ENCODE measurements at places on chromosomes 5 and 9.

GRCh38 chr5:65928322-65928752, 2.0 kb downstream of the ERBIN start:
- H3K36me3 ChIP-seq: peaks cover 10% of the 10 kb centered on the region
- H3K4me3 ChIP-seq: peak overlapping the region; percentile 99
- peak overlapping the region; percentile 93 for H3K27ac ChIP-seq
- peaks cover 18% of the 10 kb centered on the region for H3K27me3 ChIP-seq
- H3K4me1 ChIP-seq: peaks cover 38% of the 10 kb centered on the region

DNA sequence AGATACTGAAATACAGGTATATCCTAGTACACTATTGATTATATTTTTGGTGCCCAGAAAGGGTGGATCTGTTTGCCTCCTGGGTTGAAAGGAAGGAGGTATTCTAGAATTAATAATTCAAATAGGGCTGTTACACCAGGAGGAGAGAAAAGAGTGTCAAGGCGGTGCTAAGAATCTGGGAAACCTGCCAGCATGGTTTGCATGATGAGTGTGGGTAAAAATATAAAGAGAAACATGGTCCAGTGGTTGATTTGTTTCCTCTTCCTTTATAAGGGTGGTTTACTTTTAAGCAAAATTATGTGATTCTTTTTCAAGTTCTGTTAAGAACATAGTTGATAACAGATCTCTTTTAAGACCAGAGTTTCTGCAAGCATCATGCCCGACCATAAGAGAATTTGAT, 69.4 kb upstream of the NFIB start:
- no peaks in the 10 kb centered on the region for H3K27me3 ChIP-seq
- H3K4me3 ChIP-seq: no peak overlapping the region
- no peak for DNase-seq
- peaks cover 8% of the 10 kb centered on the region for H3K4me1 ChIP-seq
- H3K36me3 ChIP-seq: peaks cover 3% of the 10 kb centered on the region
- no peak overlapping the region for H3K27ac ChIP-seq

DNA sequence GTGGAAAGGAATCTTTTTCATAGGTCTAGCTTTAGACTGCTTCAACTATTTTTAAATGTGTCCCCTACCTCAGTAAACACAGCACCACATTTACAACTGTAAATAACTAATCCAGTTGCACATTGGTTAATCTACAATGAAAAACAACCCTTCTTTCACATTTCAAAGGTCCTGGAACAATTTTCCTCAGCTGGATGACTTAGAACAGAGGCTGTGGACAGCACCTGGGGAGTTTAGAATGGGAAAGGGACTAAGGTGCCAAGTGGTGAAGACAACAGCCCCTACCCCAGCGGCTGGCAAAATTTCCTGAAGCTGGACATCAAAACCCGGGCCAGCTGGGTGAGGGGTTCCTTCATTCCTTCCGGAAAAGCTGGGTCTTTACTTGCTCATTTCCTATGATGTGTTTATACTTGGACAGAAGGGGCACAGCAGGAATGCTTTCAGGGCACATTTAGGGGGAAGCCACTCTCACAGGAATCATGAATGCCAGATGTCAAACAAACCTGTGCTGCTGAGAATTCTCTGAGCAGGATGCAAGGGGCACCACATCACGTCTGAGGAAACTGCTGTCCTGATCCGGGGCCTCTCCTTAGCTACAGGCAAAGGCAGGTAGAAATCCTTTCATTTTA, 158.3 kb downstream of the NR2F1-AS1 start:
- peak; percentile 5 for DNase-seq
- H3K36me3 ChIP-seq: no peaks in the 10 kb centered on the region
- peak overlapping the region; percentile 67 for H3K27ac ChIP-seq
- no peaks in the 10 kb centered on the region for H3K27me3 ChIP-seq
- H3K4me3 ChIP-seq: no peak overlapping the region

DNA sequence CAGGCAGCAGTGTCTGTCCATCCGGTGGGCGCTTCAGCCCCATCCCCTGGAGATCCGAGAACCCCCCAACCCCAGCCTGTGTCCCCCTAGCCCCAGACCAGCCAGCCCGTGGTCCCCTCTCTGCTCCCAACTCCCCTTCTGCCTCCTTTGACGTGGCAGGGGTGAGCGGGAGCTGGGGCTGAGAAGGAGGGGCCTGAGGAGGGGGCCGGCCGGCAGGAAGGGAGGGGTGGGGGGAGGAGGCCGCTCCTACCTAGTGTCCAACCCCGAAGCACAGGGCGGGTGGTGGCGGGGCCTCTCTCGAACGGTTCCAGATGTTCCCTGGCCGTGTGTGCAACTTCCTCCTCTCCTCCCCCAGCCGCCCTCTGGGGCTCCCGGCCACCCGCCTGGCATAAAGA, 31.0 kb downstream of the GOLGA2 start:
- H3K27ac ChIP-seq: no peak overlapping the region
- peaks cover 10% of the 10 kb centered on the region for H3K27me3 ChIP-seq
- H3K4me3 ChIP-seq: no peak overlapping the region
- H3K36me3 ChIP-seq: peaks cover 4% of the 10 kb centered on the region

DNA sequence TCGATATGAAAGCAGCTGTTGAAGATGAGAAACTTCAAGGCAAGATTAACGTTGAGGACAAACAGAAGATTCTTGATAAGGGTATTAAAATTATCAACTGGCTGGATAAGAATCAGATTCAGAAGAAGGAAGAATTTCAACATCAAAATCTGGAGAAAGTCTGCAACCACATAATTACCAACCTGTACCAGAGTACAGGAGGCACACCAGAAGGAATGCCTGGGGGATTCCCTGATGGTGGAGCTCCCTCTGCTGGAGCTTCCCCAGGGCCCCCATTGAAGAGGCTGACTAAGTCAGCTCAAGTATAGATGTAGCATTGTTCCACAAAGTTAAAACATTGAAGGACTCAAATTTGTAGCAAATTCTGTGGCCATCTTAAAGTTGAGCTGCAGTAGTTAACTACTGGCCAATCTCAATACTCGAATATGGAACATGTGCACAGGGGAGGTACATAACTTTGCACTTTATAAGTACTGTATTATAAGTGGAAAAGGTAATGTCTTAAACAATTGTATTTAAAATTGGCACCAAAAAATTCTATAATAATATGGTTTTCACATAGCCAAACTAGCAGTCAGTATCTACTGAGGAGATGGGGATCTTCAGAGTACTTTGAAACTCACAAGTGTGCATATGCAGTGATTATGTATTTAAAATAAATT, 237.5 kb downstream of the CHSY3 start:
- peaks cover 5% of the 10 kb centered on the region for H3K27me3 ChIP-seq
- peaks cover 4% of the 10 kb centered on the region for H3K36me3 ChIP-seq
- H3K4me3 ChIP-seq: no peak overlapping the region
- H3K27ac ChIP-seq: no peak overlapping the region
- H3K4me1 ChIP-seq: peaks cover 5% of the 10 kb centered on the region

DNA sequence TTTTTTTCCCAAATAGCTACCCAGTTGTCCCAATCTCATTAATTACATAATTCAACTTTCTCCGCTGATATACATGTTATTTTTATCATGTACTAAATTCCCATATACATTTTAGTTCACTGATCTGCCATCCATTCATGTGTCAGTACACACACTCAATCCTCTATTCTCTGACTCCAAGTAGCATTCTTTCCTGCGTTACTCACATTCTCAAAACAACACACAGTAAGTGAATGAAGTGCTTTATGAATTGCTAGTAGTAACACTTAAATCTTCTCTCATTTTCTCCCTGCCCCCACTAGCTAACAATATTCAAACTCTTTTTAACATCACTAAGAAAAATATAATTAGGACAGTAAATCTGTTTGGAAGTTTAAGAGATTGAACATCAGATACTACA, 8.9 kb downstream of the ZNF366 start:
- no peak overlapping the region for H3K27ac ChIP-seq
- no peaks in the 10 kb centered on the region for H3K27me3 ChIP-seq
- peaks cover 14% of the 10 kb centered on the region for H3K36me3 ChIP-seq
- H3K4me3 ChIP-seq: no peak overlapping the region
- DNase-seq: no peak

GRCh38 chr5:81657386-81657785, 93.5 kb downstream of the SSBP2 start:
- H3K27me3 ChIP-seq: no peaks in the 10 kb centered on the region
- DNase-seq: no peak
- peaks cover 28% of the 10 kb centered on the region for H3K4me1 ChIP-seq
- peaks cover 25% of the 10 kb centered on the region for H3K36me3 ChIP-seq
- no peak overlapping the region for H3K4me3 ChIP-seq

- DNase-seq: no peak
- no peak overlapping the region for H3K27ac ChIP-seq
- no peaks in the 10 kb centered on the region for H3K36me3 ChIP-seq
- no peaks in the 10 kb centered on the region for H3K4me1 ChIP-seq
These were observed 75.3 kb upstream of the SV2C start for GRCh38 chr5:76007904-76008303.

DNA sequence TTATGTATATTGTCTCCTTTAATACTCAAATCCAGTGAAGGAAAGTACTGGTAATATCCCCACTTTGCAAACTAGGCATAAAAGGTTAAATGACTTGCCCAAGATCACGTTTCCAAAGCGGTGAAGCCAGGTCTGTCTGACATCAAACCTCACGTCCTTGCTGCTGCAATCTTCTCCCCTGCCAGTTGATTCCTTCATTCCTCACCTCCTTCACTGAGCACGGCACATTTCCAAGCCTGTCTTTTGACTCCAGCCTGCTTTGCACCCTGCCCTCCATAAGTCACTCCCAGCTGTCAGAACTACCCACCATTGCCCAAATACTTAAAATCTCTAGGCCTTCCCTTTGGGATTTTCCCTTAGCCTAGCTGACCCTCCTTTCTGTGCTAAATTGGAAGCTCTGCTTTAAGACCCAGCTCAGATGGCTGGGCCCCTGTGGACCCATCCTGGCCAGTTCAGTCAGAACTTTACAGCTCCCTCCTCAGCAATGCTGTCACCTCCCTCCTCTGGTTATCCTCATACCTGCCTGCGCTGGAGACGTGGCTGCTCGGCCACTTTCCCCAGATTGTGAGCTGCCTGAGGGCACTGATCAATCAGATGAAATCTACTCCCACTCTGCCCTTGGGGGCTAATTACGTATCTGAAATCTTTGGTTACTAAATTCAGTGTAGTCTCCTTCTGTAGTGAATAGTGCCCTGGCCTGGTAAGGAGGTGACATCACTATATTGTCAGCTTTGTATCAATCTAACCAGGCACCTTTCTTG, 51.2 kb downstream of the SLC36A1 start:
- DNase-seq: no peak
- H3K27ac ChIP-seq: no peak overlapping the region
- no peak overlapping the region for H3K4me3 ChIP-seq
- H3K4me1 ChIP-seq: peaks cover 3% of the 10 kb centered on the region

GRCh38 chr9:91800473-91801030, 149.5 kb downstream of the ROR2 start:
- H3K4me3 ChIP-seq: no peak overlapping the region
- H3K27me3 ChIP-seq: no peaks in the 10 kb centered on the region
- no peaks in the 10 kb centered on the region for H3K36me3 ChIP-seq
- H3K27ac ChIP-seq: no peak overlapping the region
- no peak for DNase-seq

GRCh38 chr9:137592767-137593166, 2.5 kb upstream of the ZMYND19 start:
- H3K4me3 ChIP-seq: no peak overlapping the region
- peaks cover 4% of the 10 kb centered on the region for H3K36me3 ChIP-seq
- H3K27me3 ChIP-seq: peaks cover 11% of the 10 kb centered on the region
- H3K27ac ChIP-seq: no peak overlapping the region

DNA sequence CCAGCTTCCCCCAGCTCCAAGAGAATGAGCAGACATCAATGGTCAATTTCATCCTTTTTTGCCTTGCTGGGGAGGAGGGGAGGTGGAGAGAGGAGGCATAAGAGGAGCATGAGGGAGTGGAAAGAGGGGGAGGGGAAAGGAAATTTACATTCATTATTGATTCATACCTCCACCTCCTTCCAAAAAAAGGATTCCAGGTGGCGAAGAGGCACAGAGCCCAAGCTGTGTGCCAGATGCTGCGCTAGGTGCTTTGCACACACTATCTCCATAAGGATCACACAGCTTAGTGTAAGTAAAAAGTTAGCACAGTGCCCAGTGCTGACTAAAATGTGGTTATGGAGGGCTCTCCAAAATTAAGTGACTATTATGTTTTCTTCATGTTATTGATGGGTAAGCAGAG, 11.0 kb downstream of the ASTN2 start:
- peaks cover 2% of the 10 kb centered on the region for H3K27me3 ChIP-seq
- no peak for DNase-seq
- H3K4me3 ChIP-seq: no peak overlapping the region

GRCh38 chr9:130956636-130957450, 17.8 kb upstream of the FIBCD1 start:
- H3K4me1 ChIP-seq: no peaks in the 10 kb centered on the region
- no peak overlapping the region for H3K27ac ChIP-seq
- no peak overlapping the region for H3K4me3 ChIP-seq
- H3K27me3 ChIP-seq: peaks cover 10% of the 10 kb centered on the region
- DNase-seq: no peak
- peaks cover 4% of the 10 kb centered on the region for H3K36me3 ChIP-seq

DNA sequence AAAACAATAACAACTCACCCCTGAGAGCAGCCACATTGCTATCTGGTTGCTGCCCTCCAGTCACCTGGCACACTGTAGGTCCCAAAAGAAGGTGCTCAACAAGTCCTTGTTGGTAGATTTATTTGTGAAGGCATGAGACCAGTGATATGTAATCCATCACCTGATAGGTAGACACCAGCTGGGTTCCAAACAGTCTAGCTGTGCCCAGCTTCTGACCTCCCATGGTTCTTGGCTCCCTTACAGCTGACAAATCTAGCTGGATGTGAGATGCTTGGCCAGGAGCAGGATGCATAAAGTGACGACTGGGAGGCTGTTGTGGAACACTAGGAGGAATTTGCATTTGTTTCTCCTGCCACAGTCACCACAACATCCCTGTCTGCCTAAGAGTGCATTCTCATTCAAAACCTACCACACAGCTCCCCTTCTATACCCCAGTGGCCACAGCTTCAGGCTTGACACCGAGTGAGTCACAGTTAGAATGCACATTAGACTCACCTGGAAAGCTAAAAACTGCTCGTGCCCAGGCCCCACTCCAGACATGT, 7.8 kb upstream of the VLDLR start:
- no peak overlapping the region for H3K27ac ChIP-seq
- H3K27me3 ChIP-seq: peaks cover 2% of the 10 kb centered on the region
- no peaks in the 10 kb centered on the region for H3K4me1 ChIP-seq
- no peak for DNase-seq

GRCh38 chr5:37568018-37568753, 189.1 kb downstream of the WDR70 start:
- no peak overlapping the region for H3K4me3 ChIP-seq
- no peak for DNase-seq
- H3K27ac ChIP-seq: no peak overlapping the region
- H3K27me3 ChIP-seq: no peaks in the 10 kb centered on the region
